WERI-Rb-1 (cell line): ENCODE measurements at places on chromosomes 2 and 18.
A peak's percentile ranks its signal among the peaks of the same experiment; 100 is the strongest.

DNA sequence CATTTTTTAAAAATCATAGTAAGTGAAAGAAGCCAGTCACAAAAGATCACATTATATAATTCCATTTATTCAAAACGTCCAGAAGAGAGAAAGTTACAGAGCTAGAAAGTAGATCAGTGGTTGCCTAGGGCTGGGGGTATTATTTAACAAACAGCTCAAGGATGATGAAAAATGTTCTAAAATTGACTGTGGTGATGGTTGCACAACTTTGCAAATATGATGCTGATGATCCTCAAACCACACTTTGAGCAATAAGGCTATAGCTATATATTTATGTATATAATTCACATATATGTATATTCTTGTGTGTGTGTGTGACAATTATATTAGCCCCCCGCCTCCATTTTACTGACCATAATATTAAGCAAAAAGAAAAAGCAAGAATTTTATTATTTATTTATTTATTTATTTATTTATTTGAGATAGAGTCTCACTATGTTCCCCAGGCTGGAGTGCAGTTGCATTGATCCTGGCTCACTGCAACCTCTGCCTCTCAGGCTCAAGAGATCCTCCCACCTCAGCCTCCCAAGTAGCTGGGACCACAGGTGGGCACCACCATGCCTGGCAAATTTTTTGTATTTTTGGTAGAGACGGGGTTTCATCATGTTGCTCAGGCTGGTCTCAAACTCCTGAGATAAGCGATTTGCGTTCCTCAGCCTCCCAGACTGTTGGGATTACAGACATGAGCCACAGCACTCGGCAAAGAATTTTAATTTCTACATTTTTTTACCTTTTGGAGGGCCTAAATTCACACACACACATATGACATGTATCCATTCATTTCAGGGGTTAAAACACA lies 1.9 kb downstream of the WDR12 start:
- DNase-seq: no peak

DNA sequence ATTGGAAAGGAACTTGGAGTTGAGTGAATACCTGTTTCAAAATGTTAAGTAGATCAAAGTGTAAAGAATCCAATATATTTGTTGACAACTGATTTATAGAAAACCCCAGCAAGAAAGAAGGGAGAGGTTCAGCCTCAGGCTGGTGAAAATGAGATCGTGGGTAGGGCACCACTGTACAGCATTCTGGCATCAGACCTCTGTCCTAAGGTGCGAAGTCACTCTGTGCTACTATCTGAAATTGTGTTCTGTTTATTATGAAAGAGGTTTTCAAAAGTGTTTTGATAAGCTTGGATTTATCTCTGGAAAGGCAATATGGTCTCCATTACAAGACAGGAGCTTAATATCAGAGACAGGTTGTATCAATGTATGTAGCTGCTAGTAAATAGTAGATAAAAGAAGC lies 80.5 kb upstream of the MAP4K3 start:
- no peak for DNase-seq

GRCh38 chr2:236402033-236402790 lies 138.0 kb upstream of the ASB18 start:
- DNase-seq: no peak

DNA sequence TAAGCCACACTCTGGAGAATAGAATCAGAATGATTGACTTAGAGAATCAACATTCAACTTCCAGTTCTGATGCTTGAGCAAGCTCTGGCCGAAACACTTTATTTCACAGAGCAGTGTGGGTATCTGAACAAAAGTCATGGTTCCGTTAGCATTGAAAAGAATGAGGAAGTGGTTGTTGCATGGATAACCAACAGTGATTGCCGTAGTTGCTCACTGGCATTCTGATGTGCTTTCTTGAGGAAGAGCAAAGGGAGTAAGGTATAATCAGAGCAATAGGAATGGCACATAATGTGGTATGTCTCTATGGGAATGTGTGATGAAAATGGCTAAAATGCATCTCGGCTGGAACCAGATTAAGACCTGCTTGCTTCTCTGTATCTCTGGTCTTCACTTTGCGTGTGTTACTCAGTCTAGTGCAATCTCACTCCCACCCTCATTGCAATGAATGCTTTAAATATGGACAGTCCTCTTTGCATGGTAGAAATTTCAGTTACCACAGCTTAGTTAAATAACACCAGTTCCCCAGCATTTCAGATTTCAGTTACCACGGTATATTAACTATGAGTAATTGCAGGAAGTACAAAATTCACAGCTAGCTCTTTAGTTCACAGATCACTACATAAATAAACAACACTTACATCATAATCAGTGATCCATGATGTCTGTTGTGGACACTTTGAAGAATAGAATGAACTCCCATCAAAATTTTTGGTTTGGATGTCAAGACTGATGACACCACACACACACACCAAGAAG lies 7.8 kb upstream of the RAB12 start:
- no peak for DNase-seq

DNA sequence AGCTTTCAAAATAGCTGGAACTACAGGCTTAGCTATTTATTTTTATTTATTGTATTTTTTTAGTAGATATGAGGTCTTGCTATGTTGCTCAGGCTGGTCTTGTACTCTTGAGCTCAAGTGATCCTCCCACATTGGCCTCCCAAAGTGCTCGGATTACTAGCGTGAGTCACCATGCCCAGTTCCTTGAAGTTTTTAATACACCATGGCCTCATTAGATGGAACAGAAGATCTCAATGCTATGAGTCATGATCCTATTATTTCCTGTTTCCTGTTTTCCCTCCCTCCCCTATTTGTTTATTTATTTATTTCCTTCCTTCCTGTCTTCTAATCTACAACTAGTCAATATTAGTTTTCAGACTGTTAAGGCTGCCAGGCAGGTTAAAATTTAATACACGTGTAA lies 309.0 kb downstream of the CMPK2 start:
- no peak for DNase-seq

- peak; percentile 65 for DNase-seq
Measured at GRCh38 chr2:129396980-129397599, 582.4 kb upstream of the RAB6C start.

GRCh38 chr2:171482877-171483276 lies 39.4 kb upstream of the CYBRD1 start:
- DNase-seq: no peak

DNA sequence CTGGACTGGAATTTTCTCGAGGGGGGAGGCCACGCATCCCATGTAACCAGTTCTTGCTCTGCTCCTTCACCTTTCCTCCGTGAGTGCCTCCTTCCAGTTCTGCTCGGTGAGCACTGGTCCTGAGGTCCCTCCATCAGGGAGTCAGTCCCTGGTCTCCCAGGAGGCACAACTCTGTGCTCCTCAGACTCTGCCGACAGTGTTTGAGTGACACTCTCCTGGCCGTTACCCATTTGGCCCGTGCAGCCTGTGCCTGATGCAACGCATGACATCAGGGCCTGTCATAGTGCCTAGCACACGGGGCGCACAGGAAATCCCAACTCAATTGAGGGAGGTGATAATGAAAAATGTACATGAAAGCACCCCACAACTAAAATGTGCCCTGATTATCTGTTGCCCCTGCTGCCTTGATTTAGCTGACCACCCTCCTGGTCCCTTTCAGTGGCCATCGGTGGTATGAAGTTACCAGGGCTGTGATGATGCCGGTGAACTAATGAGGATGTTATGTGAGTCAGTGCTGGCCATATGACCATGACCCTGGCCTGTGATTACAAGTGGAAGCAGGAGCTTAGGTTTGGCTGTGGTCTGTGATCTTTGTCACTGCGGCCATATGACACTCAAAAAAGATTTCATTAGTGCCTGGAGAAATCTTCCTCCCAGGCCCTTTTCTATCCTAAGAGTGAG lies 144.6 kb downstream of the TDRD15 start:
- no peak for DNase-seq

GRCh38 chr2:149561309-149561926 lies 26.2 kb downstream of the MMADHC start:
- DNase-seq: no peak

GRCh38 chr2:54632733-54633692 lies 90.4 kb upstream of the EML6 start:
- DNase-seq: no peak

DNA sequence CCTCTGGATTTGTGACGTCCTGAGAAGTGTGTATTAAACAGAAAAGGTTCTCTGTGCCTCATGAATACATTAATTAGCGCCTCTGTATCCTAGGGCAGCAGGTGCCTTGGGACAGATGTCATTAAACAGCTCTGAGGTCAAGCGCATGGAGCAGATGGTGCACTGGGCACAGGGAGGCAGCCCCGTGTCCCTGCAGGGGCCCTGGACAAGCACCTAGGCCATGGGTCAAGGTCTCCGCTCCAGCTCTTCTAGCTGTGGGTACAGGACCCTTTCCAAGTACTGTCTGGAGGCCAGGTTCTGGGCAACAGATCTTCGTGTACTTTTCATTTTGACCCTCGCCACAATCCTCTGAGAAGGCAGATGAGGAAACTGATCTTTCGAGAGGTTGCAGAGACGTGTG lies 126.4 kb downstream of the KCTD1 start:
- no peak for DNase-seq

GRCh38 chr18:47953471-47953931 lies 23.0 kb upstream of the SMAD2 start:
- DNase-seq: peak; percentile 97

GRCh38 chr18:4658804-4659203 lies 203.7 kb upstream of the DLGAP1 start:
- DNase-seq: no peak

GRCh38 chr2:45669032-45669486 lies 17.6 kb downstream of the PRKCE start:
- DNase-seq: no peak

GRCh38 chr2:2763351-2764000 lies 432.4 kb upstream of the MYT1L start:
- no peak for DNase-seq

DNA sequence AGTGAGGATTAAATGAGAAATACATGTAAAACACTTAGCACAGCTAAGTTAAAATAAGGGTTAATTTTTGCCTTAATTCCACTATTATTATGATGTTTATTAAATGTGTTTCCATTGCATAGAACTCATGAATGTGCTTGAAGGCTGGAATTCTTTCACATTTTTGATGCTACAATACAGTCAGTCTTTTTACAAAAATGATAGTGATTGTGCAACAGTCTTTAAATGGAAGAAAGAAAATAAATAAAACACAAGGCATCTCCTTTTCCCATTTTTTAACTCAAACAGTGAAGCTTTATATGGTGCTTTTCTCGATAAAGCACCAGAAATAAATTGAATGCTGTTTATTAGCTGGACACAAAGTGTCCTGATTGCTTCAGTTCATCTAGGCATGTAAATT lies 123.9 kb downstream of the MAP2 start:
- no peak for DNase-seq

DNA sequence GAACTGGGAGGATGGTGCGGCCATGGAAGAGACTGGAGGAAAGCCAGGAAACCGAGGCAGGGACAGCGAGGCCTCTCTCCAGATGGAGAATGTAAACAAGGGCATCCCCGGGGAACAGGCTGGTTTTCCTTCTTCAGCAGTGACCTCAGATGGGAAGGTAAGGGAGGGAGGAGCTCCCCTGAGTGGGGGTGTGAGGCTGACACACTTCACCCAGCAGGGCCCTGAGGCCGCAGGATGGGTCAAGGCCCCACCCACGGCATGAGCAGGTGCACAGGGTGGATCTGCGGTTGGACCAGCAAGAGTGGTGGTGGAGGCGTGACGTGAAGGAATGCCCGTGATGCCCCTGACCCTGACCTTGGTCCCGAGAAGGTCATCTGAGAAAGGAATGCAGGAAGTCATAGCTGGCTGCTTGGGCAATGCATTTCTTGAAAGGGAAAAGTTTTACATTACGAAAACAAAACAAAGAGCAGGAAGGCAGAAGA lies 48.1 kb downstream of the ADCY3 start:
- no peak for DNase-seq

DNA sequence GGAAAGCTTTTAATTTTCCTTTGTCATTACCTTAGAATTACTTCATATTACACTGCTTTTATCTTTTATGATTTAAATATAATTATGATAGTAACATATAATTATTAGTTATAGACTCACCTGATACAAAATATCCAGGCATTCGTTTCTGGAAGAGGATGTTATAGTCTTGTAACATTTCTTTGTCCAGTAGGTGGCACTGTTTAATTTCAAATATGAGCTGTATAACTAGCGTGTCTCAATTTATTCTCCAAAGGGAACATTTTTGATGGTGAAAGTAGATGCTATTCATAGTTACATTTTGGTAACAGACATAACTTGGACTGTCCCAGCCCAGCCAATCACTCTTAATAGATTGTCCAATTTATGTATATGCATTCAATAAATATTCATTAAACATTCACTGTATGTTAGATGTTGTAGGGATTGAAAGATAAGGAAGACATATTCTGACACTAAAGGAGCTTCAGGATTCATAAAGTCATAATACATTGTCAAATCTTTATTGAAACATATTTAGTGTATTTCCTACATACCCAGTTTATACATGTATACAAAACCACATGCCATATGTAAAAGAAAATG lies 19.2 kb downstream of the DAW1 start:
- no peak for DNase-seq

- DNase-seq: no peak
Measured at GRCh38 chr18:12604445-12605007, 53.4 kb downstream of the SPIRE1 start.

- no peak for DNase-seq
Measured at GRCh38 chr2:79972661-79973060, 331.9 kb downstream of the LRRTM1 start.

GRCh38 chr2:181052523-181052891 lies 72.1 kb downstream of the UBE2E3 start:
- DNase-seq: no peak

GRCh38 chr2:11761259-11761658 lies 14.8 kb downstream of the LPIN1 start:
- no peak for DNase-seq

- peak; percentile 65 for DNase-seq
Measured at GRCh38 chr2:121356058-121356640, 71.1 kb upstream of the TFCP2L1 start.

DNA sequence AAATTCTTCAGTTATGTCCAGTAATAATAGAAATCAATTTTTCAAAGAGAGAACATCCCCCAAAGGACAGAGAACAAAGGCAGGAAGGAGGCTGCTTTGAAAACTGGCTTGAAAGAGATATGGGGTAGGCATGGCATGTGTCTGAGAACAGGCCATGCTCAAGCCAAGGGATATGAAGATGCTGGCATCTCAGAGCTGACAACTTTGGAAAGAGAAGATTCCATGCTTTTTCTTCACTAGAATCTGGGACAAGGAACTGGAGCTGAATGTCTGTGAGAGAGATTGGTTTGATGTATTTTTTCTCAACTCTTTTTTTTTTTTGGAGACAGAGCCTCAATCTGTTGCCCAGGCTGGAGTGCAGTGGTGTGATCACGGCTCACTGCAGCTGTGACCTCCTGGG lies 139.8 kb upstream of the DLX2 start:
- DNase-seq: no peak

- DNase-seq: no peak
Measured at GRCh38 chr2:238851026-238851425, 3.1 kb downstream of the TWIST2 start.
